ENCODE measurements at places on chromosomes 5 and 9. TPM values are rescaled to one million over a fixed set of nuclear protein-coding genes. Genes with fewer than 3 reads are reported as not detected.

Gene SLC6A3
- total RNA-seq = not detected

GRCh38 chr9:97059626-97060025 lies 20.7 kb upstream of the CTSV start:
- no peaks in the 10 kb centered on the region for H3K4me1 ChIP-seq
- no peak for DNase-seq
- no peak overlapping the region for H3K27ac ChIP-seq
- no peak overlapping the region for H3K4me3 ChIP-seq
- H3K36me3 ChIP-seq = no peaks in the 10 kb centered on the region

Gene ZNF79
- 11.3 TPM for total RNA-seq

Gene SOHLH1
- total RNA-seq = not detected

- no peaks in the 10 kb centered on the region for H3K36me3 ChIP-seq
- DNase-seq = no peak
- H3K4me3 ChIP-seq = no peak overlapping the region
- H3K27me3 ChIP-seq = peaks cover 4% of the 10 kb centered on the region
Observed at GRCh38 chr5:103465891-103466290, 96.7 kb downstream of the NUDT12 start.

Gene ASPN
- total RNA-seq = not detected
